Esophagus squamous epithelium (tissue), 5 donors: ENCODE measurements at places on chromosomes 16 and 17.

DNA sequence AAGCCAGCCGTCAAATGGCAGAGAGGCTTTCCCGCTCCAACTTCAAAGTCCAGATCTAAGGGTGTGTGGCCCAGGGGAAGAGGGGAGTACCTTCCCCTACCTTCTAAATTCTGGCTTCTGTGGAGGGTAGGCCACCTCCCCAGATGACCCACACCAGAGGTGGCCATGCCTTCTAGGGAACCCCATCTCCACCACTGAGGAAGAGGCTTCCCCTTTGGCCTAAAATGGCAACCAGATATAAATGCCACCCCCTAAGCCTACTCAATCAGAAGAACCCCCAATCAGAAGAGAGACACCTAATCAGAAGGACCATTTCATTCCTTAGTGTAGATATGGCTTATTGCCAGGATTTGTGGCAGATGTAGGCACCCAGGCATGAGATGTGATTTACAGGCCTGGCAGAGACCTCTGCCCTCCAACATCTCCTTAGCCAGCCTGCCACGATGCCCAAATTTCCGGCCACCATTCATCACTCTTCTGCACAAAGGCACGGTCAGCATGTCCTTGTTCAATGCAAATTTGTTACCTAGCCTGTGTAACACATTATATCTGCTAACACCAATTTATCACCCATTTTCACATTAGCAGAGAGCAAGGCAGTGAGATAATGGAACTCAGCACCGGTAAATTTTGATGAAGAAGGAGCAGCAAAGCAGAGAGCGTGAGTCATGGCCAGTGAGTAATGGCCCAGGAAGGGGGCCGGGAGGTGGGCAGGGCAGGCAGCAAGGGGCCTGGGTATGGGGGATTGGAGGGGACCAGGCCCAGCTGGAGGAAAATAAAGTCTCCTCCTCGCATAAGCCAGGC lies 1.2 kb upstream of the MGAT5B start:
- no peak for DNase-seq

DNA sequence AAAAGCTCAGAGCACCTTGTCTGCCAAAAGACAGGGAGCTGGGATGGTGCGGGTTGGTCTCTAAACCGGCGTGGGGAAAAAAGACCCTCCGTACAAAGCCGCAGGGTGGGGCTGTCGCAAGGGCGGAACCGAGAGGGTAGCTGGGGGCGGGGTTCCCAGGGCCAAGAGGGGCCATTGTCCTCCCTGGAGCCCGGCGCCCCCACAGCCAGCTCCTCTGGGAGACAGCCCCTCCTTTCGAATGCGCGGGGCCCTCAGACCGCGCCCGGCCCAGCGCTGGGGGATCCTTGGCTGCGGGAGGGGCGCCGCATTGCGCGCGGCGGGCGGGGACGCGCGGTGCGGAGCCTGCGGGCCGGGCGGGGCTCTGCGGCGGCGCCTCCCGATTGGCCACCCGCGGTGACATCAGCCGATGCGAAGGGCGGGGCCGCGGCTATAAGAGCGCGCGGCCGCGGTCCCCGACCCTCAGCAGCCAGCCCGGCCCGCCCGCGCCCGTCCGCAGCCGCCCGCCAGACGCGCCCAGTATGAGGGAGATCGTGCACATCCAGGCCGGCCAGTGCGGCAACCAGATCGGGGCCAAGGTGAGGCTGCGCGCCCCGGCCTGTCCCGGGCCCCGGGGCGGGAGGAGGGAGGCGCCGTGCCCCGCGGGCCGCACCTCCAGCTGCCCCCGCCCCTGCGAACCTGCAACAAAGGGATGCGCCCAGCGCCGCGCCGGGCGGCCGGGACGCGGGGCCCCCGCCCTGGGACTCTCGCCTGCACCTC lies at the start of gene TUBB3:
Gene TUBB3, plus strand, starts transcription at position 459 of the 756 bp plus-strand sequence. Its CDS starts 60 bp downstream, at position 519.
- no peak for DNase-seq

DNA sequence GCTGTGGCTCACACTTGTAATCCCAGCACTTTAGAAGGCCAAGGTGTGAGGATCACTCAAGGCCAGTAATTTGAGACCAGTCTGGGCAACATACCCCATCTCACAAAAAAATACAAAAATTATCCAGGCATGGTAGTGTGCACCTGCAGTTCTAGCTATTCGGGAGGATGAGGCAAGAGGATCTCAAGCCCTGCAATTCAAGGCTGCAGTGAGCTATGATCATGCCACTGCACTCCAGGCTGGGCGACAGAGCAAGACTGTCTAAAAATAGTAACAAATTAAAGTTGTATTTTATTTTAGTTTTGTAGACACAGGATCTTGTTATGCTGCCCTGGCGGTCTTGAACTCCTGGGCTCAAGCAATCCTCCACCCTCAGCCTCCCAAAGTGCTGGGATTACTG lies 18.2 kb downstream of the USP31 start:
- no peak for DNase-seq

DNA sequence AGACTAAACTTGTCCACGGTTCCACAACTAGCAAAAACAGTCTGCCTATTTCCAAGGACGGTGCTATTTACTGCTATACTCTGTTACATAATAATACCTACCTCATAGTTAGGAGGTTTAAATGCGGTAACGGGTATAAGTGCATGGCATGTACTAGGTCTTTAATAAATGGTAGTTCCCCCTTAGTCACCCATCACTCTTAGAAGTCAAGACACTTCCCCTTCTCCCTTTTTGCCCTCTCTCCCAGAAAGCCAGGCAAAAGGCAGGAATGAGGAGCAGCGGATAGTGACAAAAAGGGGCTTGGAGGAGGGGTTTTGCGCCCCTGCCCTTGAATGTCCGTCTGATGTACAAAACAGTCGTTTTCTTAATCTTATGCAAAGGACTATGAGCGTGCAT lies 1.1 kb upstream of the LSM12 start:
- no peak for DNase-seq

DNA sequence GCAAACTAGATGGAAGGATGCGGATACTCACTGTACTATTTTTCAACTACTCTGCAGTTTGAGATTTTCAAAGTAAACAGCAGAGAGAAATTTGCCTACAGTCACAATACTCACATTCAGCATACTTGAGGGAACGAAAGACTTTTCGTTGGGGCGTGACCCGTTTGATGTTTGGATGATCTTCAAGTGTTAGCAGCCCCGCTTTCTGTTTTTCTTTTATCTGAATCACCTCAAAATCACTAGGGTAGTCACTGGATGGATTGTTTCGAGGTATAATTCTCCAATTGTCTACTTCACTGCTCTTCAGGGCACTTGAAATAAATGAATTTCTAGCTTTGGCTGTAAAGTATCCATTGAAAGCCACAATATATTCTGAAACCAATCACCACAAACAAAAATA lies 17.8 kb downstream of the MBTPS1 start:
- DNase-seq: no peak

DNA sequence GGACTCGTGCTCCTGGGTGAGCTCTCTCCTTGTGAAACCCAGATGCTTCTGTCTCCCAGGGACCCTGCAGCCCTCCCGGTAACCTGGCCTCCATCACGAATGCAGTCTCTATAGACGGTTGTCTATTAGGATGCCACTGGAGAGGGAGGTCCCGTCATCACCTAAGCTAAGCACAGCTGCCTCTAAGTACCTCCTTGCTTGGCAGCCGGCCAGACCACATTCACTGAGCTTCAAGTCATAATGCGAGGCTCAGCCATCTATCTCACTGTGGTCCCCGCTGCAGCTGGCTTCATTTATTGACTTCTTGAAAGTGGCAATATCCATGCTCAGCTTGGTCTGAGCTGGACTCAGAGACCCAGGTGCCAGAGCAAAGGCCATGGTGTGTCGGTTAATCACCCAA lies 74.5 kb upstream of the HSBP1 start:
- DNase-seq: no peak

DNA sequence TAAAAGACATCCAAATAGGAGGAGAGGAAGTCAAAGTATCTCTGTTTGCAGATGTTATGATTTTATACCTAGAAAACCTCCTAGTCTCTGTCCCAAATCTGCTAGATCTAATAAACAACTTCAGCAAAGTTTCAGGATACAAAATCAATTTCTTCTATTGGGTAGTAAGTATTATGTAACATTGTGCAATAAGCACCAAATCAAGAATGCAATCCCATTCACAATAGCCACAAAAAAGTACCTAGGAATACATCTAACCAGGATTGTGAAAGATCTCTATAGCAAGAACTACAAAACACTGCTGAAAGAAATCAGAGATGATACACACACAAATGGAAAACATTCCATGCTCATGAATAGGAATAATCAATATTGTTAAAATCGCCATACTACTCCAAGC lies 13.0 kb downstream of the NLRP1 start:
- DNase-seq: no peak

- no peak for DNase-seq
These were observed 22.6 kb upstream of the SSTR5 start for GRCh38 chr16:1049976-1050247.

- DNase-seq: no peak
These were observed 42.8 kb downstream of the PKD1 start for GRCh38 chr16:2092866-2093265.

GRCh38 chr16:63416712-63417111 lies 1380.5 kb upstream of the CDH8 start:
- no peak for DNase-seq

DNA sequence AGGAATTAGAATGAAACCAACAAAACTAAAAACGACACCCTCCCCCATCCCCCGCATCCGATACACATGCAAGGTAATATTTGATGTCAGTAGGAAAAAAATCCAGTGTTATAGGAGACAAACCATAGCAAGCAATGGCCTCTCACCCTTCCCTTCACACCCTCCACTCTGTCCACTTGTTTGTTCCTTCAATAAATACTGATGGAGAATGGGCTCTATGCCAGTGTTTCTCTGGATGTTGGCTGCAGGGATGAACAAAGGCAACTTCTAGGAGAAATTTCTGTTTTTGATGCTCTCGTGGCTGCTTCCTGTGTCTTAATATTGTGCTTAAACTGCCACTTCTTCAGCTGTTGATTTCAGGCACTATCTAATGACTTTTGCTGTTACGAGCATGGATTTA lies 98.8 kb downstream of the WWOX start:
- no peak for DNase-seq

DNA sequence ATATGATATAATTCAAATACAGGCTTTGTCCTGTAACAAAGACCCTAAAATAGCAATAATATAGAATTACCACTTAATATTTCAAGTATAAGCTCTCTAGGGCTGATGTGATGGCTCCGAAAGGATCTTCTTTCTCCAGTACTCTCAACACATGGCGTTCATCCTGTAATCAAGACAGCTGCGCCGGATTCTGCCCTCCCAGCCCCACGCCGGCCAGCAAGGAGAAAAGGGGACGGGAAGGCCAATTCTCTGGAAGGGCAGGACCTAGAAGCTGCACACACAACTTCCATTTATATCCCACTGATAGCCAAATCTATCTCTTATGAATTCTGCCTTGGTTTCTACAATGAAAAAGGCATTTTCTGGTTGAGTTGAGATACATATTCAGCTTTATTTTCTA lies 32.0 kb downstream of the CCDC182 start:
- DNase-seq: no peak

GRCh38 chr16:16025214-16025968 lies 76.0 kb downstream of the ABCC1 start:
- no peak for DNase-seq

DNA sequence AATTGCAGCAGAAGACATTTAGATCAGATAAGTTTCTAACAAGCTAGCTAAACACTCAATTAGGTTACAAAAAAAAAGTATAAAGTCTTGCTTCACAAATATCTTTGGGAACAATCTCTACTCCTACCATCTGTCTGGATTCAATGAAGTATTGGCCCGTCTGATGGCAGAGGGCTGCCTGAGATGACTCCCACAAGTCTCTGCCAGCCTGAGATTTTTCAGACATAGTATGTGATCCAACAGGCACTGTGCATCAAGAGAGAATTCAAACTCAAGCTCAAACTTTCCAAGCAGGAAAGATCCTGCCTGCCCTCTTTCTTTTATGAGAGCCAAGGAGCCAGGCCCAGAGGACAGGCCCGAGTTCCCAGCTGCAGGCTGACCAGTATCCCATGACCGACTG lies 22.6 kb downstream of the SLC39A11 start:
- no peak for DNase-seq

DNA sequence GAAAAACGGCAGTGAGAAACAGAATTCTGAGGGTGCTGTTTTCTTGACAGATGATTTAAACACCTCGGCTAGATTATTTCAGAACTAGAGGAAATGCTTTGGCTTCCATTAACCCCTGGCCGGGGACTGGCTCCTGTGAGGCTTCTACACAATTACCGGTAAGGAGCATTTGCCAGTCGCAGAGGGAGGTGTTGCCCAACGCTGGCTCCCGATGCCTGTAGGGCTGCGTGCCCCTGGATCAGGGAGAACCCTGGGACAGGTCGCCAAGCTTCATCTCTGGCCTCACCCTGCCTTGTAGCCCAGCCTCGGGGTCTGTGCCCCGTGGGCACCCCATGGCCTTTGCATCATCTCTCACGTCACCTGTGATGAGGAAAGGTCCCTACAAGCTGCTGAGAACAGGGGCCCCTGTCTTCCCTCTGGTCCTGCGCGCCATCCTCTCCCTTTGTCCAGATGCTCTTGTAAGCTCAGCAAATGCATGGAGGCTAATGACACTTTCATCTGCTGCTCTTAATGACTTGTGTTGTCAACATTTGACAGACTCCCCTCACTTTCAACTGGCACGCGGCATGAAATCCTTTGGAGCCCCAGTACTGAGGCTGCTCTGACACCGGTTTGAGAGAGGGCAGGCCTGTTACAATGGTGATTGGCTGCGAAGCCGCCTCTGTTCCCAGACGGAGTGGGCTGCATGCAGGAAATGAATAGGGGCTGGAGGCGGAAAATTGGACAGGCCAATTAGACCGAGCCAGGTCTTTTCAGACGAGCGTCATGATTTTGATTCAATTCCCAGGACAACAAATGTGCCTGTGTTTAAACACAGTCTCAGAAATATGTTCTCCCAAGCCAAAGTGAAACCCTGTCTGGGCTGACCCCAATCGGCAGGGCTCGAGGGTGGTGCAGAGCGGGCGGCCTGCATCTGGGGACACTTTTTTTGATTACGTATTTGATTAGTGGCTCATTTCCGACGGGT lies 85.5 kb upstream of the DOC2B start:
- no peak for DNase-seq

GRCh38 chr16:28130099-28131088 lies 66.9 kb upstream of the GSG1L start:
- DNase-seq: no peak

GRCh38 chr17:40086150-40087044 lies 14.0 kb downstream of the NR1D1 start:
- DNase-seq: no peak

DNA sequence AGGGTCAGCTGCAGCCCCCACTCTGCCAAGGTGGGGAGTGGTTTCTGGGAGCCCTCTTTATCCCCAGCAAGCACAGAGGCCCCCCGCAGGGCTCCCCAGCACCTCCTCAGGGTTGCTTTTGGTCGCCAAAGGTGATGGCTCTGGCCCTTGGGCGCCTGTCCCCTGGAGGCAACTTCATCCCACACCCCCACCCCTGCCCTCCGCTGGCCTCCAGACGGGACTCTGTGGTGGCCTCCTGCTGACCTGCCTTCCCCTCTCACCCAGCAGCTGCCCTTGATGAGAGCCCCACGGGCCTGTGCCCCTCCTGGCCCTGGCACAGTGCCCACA lies 7.8 kb upstream of the RHOT2 start:
- DNase-seq: no peak

DNA sequence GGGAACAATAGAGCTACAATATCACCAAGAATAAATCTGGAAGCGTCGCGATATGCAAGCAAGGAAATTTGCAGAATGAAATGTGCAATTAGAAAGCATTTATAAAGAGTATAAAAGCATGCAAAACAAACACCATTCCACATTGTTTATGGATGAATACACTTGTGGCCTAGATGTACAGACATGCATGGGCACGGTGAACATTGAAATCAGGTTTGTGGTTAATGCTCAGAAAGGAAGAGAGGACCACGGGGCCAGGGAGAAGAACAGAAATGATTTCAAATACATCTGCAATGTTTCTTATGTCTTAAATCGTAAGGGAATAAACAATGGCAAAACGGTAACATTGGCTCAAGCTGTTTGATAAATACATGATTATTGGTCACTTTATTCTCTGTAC lies 235.9 kb downstream of the FOXL1 start:
- no peak for DNase-seq
